NCI-H187 treated with DMSO at 0.1 percent for 48 hours (cell line): ENCODE measurements at places on chromosomes 1 and 21.
A peak's percentile ranks its signal among the peaks of the same experiment; 100 is the strongest.

GRCh38 chr1:40743452-40743851 lies 40.1 kb upstream of the KCNQ4 start:
- no peak for DNase-seq

- DNase-seq, result no peak
Observed at GRCh38 chr1:202213361-202214088, 19.9 kb downstream of the LGR6 start.

GRCh38 chr21:29299916-29300806 lies 1.4 kb downstream of the BACH1 start:
- DNase-seq, result peak; percentile 49

GRCh38 chr1:221683681-221684080 lies 58.2 kb downstream of the DUSP10 start:
- no peak for DNase-seq

DNA sequence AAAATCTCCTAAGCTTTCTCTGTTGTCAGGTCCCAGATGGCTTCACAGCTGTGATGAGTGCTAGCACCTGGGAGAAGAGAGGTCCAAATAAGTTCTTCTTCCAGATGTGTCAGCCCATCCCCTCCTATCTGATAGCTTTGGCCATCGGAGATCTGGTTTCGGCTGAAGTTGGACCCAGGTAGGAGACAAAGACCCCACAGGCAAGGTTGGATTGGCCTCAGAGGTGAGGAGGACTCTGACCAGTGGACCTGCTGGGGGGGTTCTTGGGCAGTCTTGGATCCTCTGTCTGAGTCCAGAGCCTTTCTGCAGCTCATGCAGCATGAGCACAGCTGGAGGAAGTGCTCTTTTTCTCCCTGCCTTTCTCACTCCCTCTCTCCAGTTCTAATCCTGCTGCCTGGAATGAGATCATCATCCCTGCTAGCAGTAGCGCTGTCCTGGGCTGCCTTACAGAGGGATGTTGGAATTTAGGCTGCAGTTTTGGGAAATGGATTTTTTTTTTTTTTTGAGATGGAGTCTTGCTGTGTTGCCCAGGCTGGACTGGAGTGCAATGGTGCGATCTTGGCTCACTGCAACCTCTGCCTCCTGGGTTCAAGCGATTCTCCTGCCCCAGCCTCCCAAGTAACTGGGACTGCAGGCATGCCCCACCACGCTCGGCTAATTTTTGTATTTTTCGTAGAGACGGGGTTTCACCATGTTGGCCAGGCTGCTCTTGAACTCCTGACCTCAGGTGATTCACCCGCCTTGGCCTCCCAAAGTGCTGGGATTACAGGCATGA lies 7.1 kb downstream of the RNPEP start:
- DNase-seq, result no peak

- DNase-seq, result no peak
Observed at GRCh38 chr21:19026911-19027310, 623.3 kb upstream of the TMPRSS15 start.

GRCh38 chr1:180888870-180889269 lies 23.8 kb upstream of the KIAA1614 start:
- no peak for DNase-seq

- DNase-seq, result no peak
Observed at GRCh38 chr1:237324226-237324625, 282.2 kb downstream of the RYR2 start.
